ENCODE measurements at places on chromosomes 7 and 10. TPM values are rescaled to one million over a fixed set of nuclear protein-coding genes. Genes with fewer than 3 reads are reported as not detected.

- no peak for ATAC-seq
These were observed 252.7 kb upstream of the FERD3L start for GRCh38 chr7:19397911-19398310.

- no peak for ATAC-seq
These were observed 78.0 kb upstream of the C1GALT1 start for GRCh38 chr7:7104314-7104698.

DNA sequence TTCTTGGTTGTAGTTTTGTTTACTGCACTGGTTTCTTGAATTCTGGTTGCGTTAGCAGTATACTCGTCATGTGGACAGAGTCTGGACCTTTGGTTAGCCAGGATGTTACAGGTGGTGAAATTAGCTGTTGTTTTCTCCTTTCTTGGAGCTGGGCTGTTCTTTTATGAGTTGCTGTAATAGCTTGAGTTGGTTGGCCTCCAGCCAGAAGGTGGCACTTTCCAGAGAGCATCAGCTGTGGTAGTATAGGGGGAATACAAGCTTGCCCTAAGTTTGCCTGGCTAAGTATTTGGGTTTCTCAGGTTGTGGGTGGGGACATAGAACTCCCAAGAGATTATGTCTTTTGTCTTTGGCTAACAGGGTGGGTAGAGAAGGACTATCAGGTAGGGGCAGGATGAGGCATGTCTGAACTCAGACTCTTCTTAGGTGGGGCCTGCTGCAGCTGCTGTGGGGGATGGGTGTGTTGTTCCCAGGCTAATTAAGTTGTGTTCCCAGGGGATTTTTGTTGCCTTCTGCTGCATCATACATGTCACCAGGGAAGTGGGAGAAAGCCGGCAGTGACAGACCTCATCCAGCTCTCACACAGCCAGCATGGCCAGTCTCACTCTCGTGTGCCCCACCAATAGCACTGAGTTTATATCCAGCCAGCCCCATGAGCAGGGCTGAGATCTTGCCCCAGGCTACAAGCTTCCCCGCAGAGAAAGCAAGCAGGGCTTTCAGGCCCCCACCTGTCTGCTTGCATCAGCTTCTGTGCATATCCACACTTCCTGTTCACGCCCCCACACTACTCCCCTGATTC lies 246.7 kb upstream of the TPK1 start:
- no peak for ATAC-seq

DNA sequence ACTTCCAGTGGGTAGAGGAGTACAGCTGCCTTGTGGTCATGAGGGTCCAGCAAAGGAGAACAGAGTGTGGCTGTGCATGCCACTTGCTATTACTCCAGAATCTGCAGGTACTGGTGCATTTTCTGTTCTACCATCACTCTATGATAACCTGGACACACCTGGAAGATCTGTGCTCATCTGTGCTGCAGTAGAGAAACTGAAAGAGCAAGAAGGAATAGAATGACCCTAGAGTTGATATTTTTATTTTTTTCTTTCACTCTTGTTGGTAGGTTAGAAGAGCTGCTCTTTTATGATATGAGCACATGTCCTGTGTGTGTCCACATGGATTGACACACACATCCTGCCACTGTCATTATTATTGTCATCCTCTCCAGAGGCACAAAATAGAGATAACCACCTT lies 48.3 kb upstream of the MTURN start:
- no peak for ATAC-seq

DNA sequence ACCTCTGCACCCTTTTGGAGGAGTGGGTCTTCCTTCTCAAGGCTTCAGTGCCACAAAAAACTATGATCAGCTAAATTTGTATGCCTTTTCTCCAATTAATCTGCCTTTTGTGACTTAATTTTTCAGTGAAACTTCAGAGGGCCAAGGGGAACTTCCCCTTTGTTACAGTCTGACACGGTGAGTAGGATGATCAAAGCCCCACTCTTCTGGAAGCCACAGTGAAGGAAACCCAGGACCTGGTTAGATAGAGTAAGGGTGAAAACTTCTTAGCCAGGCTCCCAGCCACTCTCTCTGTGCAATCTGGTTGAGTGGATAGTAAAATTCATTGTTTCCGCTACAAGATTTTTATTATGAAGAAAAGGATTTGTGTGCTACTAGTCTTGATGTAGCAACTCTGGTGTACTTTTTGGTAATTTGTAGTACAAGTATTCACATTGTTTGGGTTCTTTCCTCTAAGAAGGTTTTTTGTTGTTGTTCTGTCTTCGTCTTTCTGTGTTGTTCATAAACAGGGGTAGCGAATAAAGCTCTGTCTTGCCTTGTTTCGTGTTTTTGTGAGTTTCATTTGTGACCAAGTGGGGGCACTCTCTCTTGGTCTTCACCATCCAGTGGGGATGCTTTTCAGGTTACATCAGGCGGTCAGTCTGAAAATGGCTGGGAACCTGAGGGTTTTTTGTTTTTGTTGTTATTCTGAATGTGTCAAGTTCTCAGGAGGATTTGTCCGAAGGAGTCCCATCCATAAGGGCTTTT lies 268.5 kb upstream of the NPSR1 start:
- ATAC-seq = no peak

- no peak for ATAC-seq
These were observed at the start of gene SFXN2 for GRCh38 chr10:102714621-102715455. Gene SFXN2 (plus strand): TSS chr10:102714636. CDS start chr10:102726637, 12,001 bp downstream.

DNA sequence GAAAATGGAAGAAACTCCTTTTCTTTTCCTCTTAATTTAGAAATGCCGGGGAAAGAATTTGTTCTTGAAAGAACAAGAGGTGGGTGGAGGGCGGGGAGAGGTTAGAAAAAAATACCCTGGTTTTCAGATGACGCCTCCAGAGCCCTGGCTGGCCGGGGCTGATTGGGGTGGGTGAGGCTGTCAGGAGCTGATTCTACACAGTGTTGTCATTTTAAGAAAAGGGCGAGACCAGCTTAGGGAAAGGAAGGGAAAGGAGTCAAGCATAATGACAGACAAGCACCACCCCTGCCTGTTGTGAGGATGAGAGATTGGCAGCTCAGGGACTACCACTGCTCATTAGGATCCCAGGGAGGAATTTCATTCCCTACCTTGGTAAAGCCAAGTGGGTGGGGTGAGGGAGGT lies 9.9 kb upstream of the FAM180A start:
- peak; percentile 60 for ATAC-seq

- ATAC-seq = no peak
These were observed 49.8 kb upstream of the LEP start for GRCh38 chr7:128191136-128191844.

DNA sequence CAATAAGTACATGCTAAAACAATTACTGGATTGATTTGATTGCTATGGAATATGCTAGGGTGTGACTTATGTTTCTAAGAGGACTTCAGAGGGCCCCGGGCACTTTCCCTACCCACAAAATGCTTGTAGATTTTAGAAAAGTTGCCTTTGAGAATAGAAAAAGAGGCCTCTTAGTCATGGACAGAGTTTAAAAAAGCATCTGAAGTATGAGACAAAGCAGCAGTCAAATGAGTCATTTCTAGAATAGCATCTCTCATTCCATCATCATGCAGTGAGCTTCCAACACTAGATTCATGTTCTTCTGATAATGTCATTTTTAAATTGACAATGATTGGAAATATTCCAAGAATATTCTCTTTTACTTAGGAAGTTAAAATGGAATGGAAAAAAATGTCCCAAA lies 675.1 kb upstream of the PCDH15 start:
- no peak for ATAC-seq

GRCh38 chr10:18400201-18400905 lies 251.0 kb downstream of the NSUN6 start:
- no peak for ATAC-seq

DNA sequence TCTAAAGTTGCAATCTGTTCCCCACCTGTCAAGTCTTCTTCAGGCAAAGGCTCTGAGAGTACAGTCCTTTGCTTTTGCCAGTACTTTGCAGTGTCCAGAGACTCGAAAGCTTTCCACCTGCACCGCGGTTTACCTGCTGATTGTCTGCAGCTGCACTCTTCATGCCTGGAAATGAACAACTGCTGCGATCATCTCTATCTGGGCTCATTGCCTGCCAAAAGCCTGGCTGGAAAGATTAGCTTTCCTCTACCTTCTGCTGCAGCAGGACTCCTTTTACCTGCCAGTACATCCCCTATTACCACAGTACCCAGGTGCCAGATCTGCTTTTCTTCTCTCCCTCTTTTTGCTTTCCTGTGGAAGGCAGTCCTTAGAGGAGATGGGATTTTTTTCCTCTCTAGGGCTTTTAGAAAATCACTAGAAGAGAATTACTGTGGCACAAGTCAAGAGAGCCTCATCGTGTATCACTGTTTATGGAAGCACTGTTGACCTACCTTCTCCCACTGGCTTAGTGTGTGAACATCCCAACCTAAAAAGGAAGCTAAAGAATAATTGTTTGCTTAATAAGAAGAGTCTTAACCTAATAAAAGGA lies 2.2 kb downstream of the STRIP2 start:
- no peak for ATAC-seq

DNA sequence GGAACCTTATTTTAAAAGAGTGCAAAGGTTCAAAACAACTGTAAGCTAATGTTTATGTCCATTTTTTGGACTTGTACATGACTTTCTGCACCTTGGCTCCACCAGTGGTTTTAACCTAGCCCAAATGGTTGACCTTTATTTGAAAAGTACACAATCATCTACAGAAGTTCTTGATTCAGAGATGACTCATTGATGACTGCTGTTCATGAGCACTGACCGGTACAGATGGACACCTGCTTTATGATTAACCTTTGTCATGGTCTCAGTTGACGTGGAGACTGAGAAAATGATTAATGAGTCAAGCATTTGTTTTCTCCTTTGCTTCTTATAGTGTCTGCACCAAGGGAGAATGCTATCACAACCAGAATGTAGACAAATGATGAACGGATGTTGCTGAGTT lies 55.7 kb upstream of the PTER start:
- no peak for ATAC-seq

NPC1L1 gene
- 0.16 TPM for total RNA-seq

CAV1 gene
- 570 TPM for total RNA-seq

NCAPG2 gene
- total RNA-seq = 6.2 TPM

ERCC6 gene
- 13.5 TPM for total RNA-seq

HOXA10 gene
- total RNA-seq = not detected
